Activated CD4-positive, alpha-beta T cell treated with anti-CD3 and anti-CD28 coated beads, Interleukin-2, amount 10 ng/mL, durations not matched to agents 7 days and 5 days (primary cell): ENCODE measurements at places on chromosomes 6 and 20. TPM values are rescaled to one million over a fixed set of nuclear protein-coding genes. Genes with fewer than 3 reads are reported as not detected.

GRCh38 chr6:16236631-16237199, 1.7 kb upstream of the GMPR start:
- no peak for DNase-seq

FOXA2 gene
- not detected for total RNA-seq

TNFRSF21 gene
- 0.27 TPM for total RNA-seq

DNA sequence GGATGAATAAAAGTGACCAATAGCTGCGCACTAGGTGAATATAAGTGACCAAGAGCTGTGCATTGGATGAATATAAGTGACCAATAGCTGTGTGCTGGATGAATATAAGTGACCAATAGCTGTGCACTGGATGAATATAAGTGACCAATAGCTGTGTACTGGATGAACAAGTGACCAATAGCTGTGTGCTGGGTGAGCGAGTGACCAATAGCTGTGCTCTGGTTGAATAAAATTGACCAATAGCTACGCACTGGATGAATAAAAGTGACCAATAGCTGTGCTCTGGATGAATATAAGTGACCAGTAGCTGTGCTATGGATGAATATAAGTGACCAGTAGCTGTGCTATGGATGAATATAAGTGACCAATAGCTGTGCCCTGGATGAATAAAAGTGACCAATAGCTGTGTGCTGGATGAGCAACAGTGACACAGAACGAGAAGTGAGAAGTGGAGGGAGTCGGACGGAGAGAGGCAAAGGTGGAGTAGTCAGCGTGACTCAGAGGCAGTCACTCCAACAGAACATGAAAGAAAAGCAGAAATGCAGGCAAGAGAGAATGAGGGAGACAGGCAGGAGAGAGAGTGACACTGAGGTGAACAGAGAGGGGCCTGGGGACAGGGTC, 38.5 kb downstream of the RBM38 start:
- no peak for DNase-seq

- no peak for DNase-seq
These were observed 263.2 kb upstream of the PLN start for GRCh38 chr6:118284736-118285360.

NKX2-2 gene
- total RNA-seq: not detected

DNA sequence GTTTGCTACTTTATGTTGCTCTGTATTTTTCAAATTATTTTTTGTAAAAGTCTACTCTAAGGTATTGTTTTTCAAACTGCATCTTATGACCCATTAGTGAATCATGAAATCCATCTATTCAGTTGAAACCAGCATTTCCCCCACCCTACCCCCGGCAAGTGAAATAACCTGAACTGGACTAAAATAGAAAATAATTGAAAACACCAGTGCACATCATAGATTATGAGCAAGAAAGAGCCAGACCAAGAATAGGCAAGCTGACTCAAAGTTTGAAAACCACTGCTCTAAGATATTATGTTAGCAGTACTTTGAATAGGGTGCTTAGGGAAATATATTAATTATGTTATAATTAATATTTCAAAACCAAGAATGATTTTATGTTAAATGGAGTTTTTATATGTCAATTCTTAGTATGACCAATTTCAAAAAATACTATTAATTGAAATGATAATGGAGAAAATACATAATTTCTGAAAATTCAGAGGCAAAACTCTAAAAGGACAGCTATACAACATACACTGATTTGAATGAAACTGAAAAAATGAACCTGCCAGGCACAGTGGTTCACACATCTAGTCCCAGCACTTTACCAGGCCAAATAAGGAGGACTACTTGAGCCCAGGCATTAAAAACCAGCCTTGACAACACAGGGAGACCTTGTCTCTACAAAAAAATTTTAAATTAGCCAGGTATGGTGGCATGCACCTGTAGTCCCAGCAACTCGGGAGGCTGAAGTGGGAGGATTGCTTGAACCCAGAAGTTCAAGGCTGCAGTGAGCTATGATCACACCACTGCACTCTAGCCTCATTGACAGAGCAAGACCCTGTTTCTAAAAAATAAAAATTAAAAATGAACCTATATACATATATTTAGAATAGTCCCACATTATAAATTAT, 112.0 kb downstream of the CDK19 start:
- no peak for DNase-seq

PGC gene
- total RNA-seq: not detected
